ENCODE measurements at places on chromosomes 3 and 15. TPM values are rescaled to one million over a fixed set of nuclear protein-coding genes. Genes with fewer than 3 reads are reported as not detected.
A peak's percentile ranks its signal among the peaks of the same experiment; 100 is the strongest.

RTP1 gene
- not detected for polyA plus RNA-seq

DNA sequence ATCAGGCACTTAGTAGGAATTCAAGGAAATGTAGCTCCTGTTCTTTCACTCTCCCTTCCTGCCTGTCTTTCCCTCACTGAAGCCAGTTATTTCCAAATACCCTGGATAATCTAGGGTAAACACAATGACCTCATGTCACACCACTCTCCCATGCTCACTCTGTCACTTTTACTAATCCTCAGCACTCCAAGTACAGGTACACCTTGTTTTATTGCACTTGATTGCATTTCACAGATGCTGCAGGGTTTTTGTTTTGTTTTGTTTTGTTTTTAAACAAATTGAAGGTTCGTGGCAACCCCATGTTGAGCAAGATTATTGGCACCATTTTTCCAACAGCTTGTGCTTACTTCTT lies 40.8 kb downstream of the PPM1L start:
- DNase-seq: no peak

GRCh38 chr3:124812291-124813265 lies 74.6 kb downstream of the ITGB5 start:
- DNase-seq: no peak

DNA sequence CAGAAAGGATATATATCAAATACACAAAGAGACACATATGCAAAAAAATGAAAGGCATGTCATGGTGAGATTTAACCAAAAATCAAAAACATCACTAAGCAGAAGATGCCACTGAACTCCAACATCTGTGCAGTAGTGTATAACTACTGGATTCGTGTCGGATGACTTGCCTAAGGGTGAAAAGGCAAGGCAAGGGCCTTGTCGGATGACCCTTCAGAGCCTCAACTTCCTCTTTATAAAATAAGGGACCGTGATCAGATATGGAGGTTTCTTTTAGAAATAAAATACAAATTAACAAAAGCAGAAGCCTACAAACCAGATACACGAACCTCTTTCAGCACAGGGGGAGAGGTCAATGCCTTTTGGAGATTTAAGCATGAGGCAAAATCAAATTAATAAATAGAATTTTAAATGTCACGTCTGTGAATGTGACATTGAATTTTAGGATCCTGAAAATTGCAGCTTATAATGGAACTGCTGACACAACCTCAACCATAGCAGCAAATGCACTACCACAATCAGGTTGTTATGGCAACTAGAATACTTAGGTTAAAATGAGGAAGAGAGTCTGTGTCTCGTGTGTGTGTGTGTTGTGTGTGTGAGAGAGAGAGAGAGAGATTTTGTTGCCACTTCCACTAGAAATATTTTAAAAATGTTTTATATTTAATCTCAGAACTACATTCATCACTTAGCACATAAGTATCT lies 8.3 kb upstream of the CHRM5 start:
- DNase-seq: no peak

DNA sequence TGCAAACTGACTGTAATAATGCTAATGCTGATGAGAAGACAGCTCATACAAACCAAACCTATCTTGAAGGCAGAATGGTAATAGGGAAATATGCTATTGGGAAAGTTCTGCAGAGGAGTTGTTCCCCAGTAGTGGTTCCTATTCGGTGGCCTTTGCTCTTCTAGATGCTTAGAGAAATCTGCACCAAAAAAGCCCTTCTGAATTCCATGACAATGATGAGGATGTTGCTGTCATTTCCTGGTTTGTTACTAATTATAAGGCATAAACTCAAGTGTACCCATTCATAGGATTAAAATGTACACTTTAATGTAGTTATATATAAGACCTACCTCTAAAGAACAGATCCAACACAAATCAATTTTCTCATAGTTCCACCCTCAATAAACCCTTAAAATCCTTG lies 30.1 kb downstream of the TOMM70 start:
- DNase-seq: no peak

- no peak for DNase-seq
Measured at GRCh38 chr3:176623468-176624150, 573.7 kb downstream of the TBL1XR1 start.

DNA sequence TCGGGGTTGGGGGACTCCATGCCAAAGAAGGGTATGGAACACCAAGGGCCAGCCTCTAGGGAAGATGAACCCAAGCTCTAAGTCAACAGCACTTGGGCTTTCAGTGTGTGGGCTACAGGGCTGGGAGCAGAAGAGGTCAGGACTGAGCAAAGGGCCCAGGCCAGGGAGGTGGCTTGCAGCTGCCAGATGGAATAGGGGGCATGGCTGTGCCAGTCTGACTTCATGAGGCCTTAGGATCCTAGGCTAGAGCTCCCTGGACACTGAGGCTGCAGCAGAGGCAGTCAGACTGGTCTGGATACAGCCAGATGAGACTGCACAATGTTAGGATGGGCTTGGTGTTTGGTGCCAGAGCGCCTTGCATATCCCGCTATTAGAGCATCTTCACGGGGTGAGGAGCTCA lies 3.8 kb downstream of the RASGRF1 start:
- DNase-seq: no peak

DNA sequence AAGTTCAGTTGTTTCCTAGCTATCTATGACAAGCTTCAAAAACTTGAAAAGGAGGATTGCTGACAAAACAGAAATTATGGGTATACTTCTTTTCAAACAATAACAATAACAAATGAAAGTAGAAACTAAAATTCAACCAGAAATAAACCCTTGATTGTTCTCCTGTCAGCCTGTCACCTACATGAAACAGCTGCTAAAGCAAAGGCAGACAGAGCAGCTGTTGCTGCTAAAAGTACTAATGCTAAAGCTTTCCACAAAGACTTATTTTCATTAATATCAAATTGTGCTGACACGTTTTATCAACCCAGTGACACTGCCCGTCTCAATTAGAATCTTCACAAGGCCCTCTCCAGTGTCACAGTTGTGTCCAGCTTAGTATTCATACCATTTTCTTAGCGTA lies 533.2 kb upstream of the GBE1 start:
- DNase-seq: no peak

GRCh38 chr3:156818273-156818651 lies 7.9 kb upstream of the LEKR1 start:
- no peak for DNase-seq

- peak; percentile 66 for DNase-seq
Measured at GRCh38 chr15:101641894-101642293, 10.3 kb downstream of the TM2D3 start.

DNA sequence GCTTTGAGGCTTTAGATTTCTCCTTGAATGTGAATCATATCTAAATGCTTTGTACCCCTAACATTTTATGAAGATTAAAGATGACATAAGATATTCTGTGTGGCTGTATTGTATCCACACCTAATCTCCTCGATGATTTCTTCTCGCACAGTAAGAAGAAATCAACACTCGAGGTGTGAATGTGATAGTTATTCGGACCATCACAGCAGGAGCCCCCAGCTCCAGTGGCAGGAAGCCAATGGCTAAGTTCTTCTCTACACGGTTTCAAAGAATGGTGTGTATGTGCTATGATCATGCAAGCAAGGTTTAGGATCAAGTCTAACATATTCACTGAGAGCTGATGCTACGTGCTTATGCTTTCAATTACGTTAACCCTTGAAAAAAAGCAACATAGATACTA lies 271.0 kb downstream of the SUCLG2 start:
- DNase-seq: no peak

DNA sequence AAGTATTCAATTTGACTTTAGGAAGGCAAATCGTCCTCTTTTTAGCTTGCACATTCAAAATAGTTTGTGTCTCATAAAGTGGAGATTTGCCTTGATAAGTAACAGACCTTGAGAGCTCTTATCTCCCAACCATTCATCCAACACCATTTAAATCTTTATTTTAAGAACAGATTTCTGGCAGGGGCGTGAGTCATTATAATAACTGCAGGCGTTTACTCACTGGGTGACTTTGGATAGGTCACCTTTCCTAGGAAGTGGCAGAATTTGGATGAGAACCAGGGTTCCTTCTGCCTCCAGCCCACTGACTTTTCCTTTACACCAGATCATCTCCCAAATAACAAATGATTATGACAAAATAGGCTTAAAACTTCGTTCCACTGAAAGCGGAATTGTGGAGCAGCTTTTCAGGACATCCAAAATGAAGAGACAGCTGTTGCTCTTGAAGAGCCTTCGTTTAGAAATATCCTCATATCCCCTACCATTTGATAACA lies 5.0 kb downstream of the LMCD1 start:
- no peak for DNase-seq

TLR9 gene
- polyA plus RNA-seq: 0.18 TPM

NANOGP8 gene
- 0.76 TPM for polyA plus RNA-seq

PLD1 gene
- 15.7 TPM for polyA plus RNA-seq

CIB2 gene
- polyA plus RNA-seq: 35.2 TPM

CTXN2 gene
- polyA plus RNA-seq: 0.12 TPM

DNA sequence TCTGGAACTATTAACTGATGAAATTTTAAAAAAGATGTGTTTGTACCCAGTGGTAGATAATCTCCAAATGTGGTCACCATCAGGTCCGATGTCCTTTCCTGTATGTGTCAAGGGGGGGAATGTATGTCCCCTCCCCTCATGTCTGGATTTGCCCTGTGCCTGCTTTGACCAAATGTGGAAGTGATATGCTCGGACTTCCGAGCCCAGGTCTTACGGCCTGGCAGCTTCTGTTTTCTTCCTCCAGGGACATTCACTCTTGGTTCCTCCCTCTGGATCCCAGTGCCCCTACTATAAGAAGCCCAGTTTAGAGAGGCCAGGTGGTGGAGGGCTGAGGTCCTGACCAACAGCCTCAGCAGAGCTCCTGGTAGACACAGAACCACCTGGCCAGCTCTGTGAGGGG lies 75.5 kb downstream of the CCR1 start:
- no peak for DNase-seq

DNA sequence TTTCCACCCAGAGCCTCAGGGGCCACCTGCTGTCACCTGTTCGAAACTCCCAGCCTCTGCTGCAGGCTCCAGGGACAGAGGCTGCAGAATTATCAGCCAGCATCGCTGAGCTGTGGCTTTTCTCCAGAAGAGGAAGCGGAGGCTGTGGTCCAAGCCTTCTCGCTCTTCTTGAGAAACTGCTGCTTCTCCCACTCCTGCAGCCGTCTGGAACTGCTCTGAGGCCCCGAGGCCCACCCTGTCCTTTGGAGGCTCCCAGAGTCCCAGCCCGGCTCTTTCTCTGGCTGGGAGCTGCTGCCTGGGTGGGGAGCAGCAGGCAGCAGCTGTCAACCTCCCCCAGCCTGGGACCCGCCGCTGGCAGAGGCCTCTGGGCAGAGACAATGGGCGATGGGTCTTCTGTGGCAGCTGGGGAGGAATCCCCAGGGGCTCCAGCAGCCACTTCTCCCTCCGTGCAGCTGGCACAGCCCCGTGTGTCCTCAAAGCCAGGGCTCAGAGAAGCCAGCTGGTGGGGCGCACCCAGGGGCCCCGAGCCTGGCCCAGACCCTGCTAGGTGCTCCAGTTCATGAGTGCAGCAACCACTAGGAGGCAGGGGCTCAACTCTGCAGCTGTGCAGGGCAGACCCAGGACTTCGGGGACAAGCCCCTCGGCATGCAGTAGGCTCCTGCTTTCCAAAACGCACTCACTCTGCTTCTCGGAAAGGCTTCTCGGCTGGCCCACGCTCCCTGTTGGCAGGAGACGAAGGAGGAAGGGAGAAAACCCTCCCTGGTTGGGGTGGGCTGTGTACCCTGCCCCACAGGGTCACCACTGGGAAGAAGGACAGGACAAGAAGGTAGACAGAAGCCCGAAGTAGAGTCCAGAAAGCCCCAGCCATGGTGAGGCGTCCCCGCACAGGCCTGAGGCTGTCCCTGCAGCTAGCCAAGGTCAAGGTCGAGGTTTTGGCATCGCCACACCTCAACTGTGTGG lies 49.9 kb upstream of the FURIN start:
- DNase-seq: no peak

GRCh38 chr15:48553559-48553958 lies 92.0 kb downstream of the FBN1 start:
- DNase-seq: no peak

DNA sequence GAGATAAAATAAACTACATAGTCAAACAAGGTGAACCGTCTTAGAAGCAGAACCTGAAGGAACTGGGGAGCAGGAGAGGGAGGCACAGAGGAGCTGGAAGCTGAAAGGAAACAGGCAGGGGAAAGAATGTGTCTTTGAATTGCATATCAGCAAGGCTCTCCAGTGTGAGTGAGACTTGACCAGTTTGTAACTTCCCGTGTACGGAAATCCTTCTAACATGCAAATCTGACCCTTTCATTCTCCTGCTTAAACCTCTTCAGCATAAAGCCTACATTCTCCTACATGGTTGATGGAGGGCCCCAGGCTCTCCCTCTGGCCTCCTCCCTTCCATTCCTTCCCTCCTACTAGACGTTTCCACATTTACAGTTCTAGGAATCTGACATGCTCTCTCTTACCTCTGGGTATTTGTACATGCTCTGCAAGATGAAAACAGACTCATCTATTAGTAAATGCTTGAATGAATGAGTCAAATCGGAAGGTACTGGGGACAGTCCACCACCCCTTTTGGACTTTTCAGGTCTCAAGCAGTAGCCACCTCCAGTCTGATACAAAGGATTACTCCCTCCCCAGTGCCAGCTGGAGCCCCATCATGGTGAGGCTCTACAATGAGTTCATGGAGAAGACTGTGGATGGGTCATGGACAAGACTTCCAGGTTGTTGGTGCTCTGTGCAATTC lies 6.1 kb upstream of the SLC25A38 start:
- no peak for DNase-seq

GRCh38 chr3:146561463-146561862 lies 17.1 kb upstream of the PLSCR1 start:
- no peak for DNase-seq

DNA sequence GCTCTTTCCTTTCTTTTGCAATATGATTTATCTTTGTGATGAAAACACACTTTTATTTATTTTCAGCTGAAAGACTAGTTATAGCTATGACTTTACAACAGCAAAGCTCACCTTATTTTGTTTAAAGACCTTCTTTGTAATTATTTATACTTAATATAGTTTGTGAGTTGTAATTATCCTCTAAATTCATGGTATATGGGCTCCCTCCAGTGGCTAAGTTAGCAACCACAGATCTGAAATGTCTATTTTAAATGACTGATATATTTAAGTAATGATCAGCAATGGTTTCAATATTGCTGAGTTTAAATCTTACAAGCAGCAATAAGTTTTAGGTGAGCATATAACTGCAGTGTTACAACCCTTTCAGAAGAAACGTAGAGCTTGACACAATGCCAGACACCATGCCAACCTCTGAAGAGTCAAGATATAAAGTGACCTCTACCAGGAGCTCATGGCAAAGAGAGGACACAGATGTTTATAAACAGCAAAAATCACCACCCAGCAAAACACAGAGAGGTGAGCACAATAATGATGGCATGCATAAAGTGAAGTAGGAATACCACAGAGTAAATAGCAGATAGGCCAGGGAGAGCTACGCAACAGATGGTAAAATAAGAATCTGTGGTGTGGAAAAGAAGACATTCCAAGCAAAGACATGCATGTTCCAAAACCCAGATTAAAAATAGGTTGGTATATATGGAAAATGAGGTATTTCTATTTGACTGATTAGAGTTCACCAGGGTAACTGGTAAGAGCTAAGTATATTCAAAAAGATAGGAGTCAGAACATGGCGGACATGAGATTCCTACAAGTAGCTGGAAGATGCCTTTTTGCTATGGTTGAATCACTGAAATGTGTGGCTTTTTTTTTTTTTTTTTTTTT lies 143.7 kb upstream of the ZNF385D start:
- DNase-seq: peak; percentile 22

GRAMD2A gene
- polyA plus RNA-seq: 10.6 TPM

BUB1B gene
- 45.9 TPM for polyA plus RNA-seq
